Activated T-helper 9 cell treated with anti-CD3 and anti-CD28 coated beads, Interleukin-2, amount 50 U/mL, for 16 hours (primary cell): ENCODE measurements at places on chromosomes 5 and 9.

GRCh38 chr5:123028222-123028621 is 8.3 kb downstream of the PPIC start:
- no peak for DNase-seq

- no peak for DNase-seq
Measured at GRCh38 chr5:5560016-5560415, 137.5 kb downstream of the ICE1 start.

DNA sequence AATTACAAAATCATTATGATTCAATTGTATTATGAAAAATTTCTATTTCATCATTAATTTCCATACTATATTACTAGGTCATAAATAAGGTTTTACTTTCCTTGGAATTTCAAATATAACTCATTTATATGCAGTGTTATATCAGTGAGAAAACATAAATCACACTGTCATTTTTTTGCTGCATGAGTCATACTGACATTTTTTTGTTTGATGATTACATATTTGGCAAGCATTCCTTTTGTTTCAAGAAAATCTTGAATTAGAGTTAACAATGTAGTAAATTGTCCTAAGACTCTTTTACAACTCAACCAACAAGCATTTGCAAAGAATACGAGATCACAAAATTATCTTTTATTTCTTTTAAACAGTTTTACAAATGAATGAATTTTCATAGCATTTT is 298.4 kb upstream of the SEMA6A start:
- no peak for DNase-seq

- DNase-seq, result no peak
Measured at GRCh38 chr5:61496860-61497259, 164.8 kb downstream of the ZSWIM6 start.

DNA sequence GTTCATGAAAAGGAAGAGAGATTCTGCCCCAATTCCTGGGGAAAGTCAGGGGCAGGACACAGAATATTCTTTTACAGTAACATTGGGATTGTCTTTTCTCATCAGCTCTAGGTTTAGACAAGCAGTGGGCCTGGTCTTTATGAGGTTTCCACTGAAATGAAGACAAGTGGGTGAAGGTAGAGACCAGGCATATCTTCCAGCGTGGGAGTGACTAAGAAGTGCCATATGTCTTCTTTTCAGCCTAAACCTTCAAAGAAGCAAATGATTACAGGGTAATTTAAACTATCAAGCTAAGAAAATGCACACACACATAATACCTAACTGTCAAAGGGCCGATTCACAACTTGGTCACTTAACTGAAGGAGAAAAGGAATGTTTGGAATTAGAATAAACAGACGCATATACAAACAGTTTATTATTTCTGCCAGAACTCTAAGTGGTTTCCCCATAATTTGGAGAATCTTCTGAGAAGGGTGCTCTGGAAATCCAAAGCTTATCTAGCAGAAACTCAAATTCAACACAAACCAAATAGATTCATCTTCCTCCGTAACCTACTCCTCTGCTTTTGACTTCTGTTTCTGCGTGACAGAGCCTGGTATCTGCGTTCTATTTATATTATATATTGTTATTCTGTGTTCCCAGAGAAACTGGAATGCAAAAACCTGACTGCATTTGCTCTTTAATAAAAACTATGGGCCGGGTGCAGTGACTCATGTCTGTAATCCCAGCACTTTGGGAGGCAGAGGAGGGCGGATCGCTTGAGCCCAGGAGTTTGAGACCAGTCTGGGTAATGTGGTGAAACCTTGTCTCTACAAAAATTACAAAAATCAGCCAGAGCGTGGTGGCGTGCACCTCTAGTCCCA is 22.0 kb upstream of the TEK start:
- DNase-seq, result no peak

GRCh38 chr9:89901920-89902319 is 297.1 kb downstream of the GADD45G start:
- DNase-seq, result no peak
